GM23338 (cell line): ENCODE measurements at places on chromosomes 5 and 9. TPM values are rescaled to one million over a fixed set of nuclear protein-coding genes. Genes with fewer than 3 reads are reported as not detected.

The TRMT10B gene
- 3.1 and 3.4 TPM in 2 replicates for total RNA-seq

The HACD4 gene
- 2.2 and 2.5 TPM in 2 replicates for total RNA-seq

The FOXD4L5 gene
- total RNA-seq: not detected in 2 replicates

The FREM1 gene
- total RNA-seq: 3.1 and 4.8 TPM in 2 replicates

The PCDHB10 gene
- 0.89 and 2.7 TPM in 2 replicates for total RNA-seq

GRCh38 chr5:173001229-173001841 lies 17.8 kb downstream of the ATP6V0E1 start:
- no peak for DNase-seq

DNA sequence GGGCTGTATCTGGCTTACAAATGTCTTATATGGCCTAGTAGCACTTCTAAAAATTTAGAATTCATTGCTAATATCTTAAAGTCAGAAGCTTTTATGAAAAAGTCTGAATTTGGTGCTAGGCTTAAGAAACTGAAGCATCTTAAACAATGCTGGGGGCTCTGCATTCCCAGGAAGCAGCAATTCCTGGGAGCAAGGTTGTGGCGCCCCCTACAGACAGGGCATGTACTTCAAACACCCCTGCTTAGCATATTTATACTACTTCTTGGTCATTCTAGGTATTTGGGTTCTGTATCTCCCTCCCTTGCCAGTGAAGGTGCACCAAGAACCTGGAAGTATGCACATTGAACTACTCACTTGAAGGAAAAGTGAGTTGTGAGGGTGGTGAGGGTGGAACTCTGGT lies 64.6 kb upstream of the GRIA1 start:
- DNase-seq: peak; percentile 67

GRCh38 chr5:163193886-163194285 lies 243.5 kb upstream of the CCNG1 start:
- no peak for DNase-seq

GRCh38 chr5:64637144-64637543 lies 53.2 kb upstream of the SHISAL2B start:
- DNase-seq: no peak

- no peak for DNase-seq
Observed at GRCh38 chr9:112110094-112110776, 64.9 kb downstream of the SUSD1 start.

GRCh38 chr9:15096972-15097371 lies 186.7 kb upstream of the FREM1 start:
- no peak for DNase-seq

- no peak for DNase-seq
Observed at GRCh38 chr9:24118190-24118589, 292.1 kb upstream of the ELAVL2 start.

DNA sequence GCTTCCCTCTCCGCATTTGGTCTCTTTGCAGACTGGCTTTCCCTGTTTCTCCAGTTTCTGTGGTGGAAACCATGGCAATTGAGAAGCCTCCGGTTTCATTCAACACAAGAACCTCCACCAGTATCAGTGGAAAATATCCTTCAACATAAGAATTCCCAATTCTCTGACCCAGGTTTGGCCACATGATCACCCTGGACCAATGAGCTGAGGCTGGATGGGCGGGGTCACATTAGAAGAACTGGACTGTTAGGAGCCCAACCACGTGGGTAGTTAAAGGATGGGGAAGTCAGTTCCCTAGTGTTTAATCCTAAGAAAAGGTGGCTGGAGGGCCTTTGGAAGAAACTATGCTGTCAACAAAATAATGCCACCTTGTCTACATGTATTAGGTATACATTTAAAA lies 336.3 kb downstream of the DMRT2 start:
- DNase-seq: no peak

DNA sequence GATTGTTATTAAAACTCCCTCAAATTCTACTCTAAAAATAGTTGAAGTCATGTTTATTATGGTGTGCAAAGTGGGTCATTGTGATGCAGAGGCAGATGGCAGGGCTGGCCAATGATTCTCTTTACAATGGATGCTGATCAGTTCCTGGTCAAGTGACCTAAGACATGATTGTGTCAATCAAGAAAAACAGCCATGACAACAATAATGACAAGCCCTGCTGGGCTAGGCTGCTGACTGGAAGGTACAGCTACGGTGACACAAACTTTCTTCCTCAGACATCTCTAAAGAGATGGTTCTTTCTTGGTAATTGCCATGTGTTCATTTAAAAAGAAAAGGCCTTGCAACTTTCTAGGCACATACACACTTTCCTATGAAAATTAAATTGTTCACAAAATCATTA lies 3.6 kb downstream of the SLC24A2 start:
- no peak for DNase-seq

GRCh38 chr5:103910786-103911185 lies 348.2 kb upstream of the NUDT12 start:
- no peak for DNase-seq

- DNase-seq: peak; percentile 58
Observed at GRCh38 chr9:86246752-86247161, 12.7 kb downstream of the C9orf153 start.

DNA sequence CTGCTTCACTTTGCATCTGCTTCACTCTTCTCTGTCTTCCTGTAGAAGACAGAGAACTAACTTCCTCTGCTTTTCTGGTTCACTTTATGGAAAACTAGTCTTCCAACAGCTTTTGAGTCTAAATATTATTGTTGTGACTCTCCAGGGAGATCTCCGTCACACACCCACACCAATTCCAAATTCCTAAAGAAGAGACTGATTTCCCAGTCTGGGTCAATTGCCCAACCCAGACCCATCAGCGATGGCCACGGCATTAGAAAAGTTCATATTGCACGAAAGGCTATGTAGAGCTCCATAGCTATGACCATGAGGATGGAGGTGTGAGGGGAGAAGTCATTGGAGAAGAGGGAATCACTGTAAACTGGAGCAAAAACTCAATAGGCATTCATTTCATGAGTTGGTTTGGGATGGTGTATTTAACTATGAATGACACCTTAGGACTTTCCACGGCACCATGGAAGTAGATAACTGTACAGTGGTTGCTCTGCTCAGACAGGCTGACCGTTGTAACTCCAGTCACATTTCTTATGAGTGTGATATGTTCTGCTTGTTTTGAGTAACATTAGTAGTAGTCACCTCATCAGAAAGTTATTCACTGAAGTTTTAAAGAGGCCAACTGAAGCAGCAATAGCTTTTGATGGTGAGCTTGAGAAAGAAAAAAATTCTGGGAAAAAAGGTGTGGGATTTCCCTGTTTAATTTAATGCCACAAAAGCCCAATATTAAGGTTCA lies 78.1 kb upstream of the MAMDC2 start:
- DNase-seq: no peak
